NCI-H1092 treated with DMSO at 0.1 percent for 48 hours (cell line): ENCODE measurements at places on chromosomes 2 and 18.

DNA sequence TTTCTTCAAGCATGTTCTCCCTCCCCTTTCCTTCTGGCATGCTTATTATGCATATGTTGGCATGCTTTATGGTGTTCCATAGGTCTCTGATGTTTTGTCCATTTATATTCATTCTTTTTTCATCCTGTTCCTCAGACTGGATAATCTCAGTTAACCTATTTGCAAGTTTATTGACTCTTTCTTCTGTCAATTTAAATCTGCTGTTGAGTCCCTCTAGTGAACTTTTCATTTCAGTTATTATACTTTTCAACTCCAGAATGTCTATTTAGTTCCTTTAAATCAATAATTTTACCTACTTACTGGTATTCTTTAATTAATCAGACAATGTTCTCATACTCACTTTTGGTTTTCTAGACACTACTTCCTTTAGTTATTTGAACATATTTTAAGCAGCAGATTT is 101.2 kb downstream of the GALNT14 start:
- no peak for DNase-seq

- no peak for DNase-seq
These were observed 213.9 kb upstream of the MAP2 start for GRCh38 chr2:209209943-209210342.

DNA sequence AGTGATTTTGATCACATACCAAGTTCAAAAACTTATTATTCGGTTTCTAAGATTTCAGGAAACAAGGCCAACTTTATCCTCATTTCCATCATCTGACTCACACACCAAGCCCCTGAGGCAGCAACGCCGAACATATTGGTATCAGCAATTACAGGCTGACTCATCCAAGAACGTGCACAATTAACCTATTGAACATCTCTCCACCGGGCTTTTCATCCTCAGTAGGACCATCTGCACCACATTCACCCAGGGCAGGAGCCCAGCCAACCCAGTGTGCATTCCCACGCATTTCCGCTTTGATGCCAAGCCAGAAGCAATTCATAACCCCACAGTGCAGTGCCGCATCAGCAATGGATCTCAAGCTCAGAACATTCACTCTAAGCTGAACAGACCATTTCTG is 52.9 kb downstream of the SCG2 start:
- DNase-seq: peak; percentile 59

- DNase-seq: no peak
These were observed 323.6 kb downstream of the PAX3 start for GRCh38 chr2:221975151-221975550.
